ENCODE measurements at places on chromosomes 2 and 18.

DNA sequence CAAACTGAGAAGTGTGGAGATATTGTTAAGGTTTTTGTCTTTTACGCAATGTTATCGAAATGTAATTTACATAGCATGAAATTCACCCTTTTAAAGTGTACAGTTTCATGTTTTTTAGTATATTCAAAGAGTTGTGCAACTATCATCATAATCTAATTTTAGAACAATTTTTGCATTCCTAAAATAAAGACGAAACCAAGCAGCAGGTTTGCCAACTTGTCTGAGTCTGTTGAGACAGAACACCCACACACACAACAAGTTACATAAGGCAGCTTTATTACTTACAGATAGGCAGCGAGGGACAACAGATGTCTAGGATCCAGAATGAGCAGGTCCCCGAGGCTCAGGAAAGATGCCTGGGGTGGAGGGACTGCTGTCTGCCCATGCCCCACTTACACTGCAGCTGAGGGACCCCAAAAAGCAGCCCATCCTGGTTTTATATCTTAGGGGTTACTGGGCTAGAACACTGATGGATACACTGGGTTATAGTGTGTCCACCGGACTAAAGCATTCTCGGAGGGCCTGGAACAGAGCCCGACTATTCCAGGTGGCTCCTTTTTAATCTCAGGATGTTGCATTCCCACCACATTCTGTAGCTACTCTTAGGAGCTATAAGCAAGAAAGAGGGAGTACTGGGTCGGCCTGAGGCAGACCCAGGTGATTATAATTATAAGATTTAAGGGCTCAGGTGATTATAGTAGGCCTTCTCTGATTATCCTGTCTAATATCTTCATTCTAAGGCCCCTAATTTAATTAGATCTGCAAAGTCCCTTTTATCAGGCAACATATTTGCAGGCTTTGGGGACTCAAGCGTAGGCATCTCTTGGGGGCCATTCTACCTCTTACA, 150.2 kb upstream of the DOK6 start:
- DNase-seq = no peak

- peak; percentile 20 for DNase-seq
These were observed 102.8 kb downstream of the HIBCH start for GRCh38 chr2:190216829-190217228.

- DNase-seq = peak; percentile 84
These were observed 5.3 kb upstream of the NEU4 start for GRCh38 chr2:241803387-241804325.

- no peak for DNase-seq
These were observed 60.9 kb downstream of the C18orf63 start for GRCh38 chr18:74376523-74376922.

DNA sequence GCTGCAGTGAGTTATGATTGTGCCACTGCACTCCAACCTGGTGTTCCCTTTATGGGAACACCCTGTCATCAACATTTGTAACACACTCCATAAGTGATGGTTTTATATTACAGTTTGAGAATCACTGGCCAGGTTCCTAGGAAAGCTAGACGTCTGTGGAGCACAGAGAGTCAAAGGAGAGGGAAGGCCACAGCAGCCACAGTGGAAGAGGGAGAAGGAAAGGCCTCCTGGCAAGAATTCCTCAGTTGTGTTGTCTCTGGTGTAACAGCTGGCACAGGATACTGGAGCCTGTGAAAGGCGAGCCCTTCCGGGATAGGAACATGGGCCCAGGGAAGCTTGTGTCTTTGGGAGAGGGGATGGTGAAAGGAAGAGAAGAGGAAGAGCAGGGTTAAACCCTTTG, 360.5 kb upstream of the PIK3C3 start:
- no peak for DNase-seq

DNA sequence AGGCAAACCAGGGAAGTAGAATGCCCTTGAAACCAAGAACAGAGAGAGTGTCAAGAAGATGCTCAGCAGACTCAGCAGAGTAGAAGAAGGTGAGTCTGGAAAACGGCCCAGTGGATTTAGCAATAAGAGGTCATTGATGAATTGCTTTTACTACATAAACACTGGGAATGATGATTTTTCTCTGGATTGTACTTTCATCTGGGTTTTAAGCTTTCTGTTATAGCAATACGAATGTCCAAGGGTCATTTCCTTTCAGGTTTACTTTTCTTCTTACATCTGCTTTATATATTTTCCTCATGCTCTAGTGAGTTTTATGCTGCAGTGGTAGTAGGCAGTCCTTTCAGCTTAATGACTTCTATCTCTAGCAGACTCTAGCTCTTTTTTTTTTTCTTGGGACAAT, 16.9 kb downstream of the EML6 start:
- DNase-seq = no peak

GRCh38 chr2:177332026-177332991, 60.3 kb upstream of the AGPS start:
- peak; percentile 37 for DNase-seq
